ENCODE measurements at places on chromosomes 4 and X. TPM values are rescaled to one million over a fixed set of nuclear protein-coding genes. Genes with fewer than 3 reads are reported as not detected.

Gene NLRP2B
- not detected for total RNA-seq

Gene KDM6A
- 5.3 TPM for total RNA-seq

Gene AADAT
- 3.2 TPM for total RNA-seq

Gene INTU
- 6.6 TPM for total RNA-seq

Gene CITED1
- 3.1 TPM for total RNA-seq

Gene SCML1
- 6.5 TPM for total RNA-seq

Gene ARHGEF6
- 7.6 TPM for total RNA-seq

Gene TEX13D
- not detected for total RNA-seq

Gene CXCL3
- total RNA-seq: 1.8 TPM

Gene XG
- total RNA-seq: not detected

Gene CMC4
- total RNA-seq: 5.8 TPM

Gene SPATA4
- not detected for total RNA-seq

Gene NHSL2
- 2.3 TPM for total RNA-seq

Gene SLC2A9
- total RNA-seq: 1.2 TPM

Gene NPY5R
- total RNA-seq: not detected

Gene SUPT20HL2
- total RNA-seq: not detected

Gene FAT4
- 0.46 TPM for total RNA-seq

Gene GNRHR
- total RNA-seq: not detected

Gene MAGED4B
- total RNA-seq: 3.5 TPM

Gene PFKFB1
- total RNA-seq: not detected

Gene MAP7D2
- 3.7 TPM for total RNA-seq
